ENCODE measurements at places on chromosomes 6 and 20. TPM values are rescaled to one million over a fixed set of nuclear protein-coding genes. Genes with fewer than 3 reads are reported as not detected.

Gene TCP11
- not detected for total RNA-seq

Gene DLK2
- total RNA-seq, result not detected

Gene TEAD3
- total RNA-seq, result 94.6 TPM

Gene C6orf132
- total RNA-seq, result 0.33 TPM

Gene ARHGAP40
- not detected for total RNA-seq

Gene C2
- 11.5 TPM for total RNA-seq

Gene UBE2C
- not detected for total RNA-seq

Gene PNISR
- 135 TPM for total RNA-seq

Gene ZNF311
- total RNA-seq, result 0.28 TPM

Gene PAQR8
- 12.2 TPM for total RNA-seq

Gene CD40
- 13.6 TPM for total RNA-seq

Gene CCN5
- total RNA-seq, result 48.7 TPM

Gene LINC00237
- not detected for total RNA-seq

Gene VSX1
- total RNA-seq, result not detected

Gene SSTR4
- total RNA-seq, result not detected

GRCh38 chr6:32148289-32149091, 3.2 kb downstream of the PRRT1 start:
- DNase-seq, result no peak

DNA sequence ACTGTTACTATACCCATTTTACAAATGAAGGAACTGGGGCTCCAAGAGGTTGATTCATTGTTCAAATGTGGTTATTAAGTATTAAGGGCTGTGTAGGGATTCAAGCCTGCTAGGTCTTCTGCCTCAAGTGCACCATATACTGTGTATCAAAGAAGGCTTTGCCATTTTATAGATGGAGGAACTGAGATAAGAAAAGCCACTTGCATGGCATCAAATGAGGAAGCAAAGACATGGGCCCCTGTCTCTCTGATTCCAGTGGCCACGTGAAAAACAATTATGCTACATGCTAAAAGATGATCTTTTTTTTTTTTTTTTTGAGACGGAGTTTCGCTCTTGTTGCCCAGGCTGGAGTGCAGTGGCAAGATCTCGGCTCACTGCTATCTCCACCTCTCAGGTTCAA, 67.0 kb downstream of the TMEM200A start:
- DNase-seq, result no peak

- DNase-seq, result no peak
Measured at GRCh38 chr20:33926425-33926824, 67.3 kb upstream of the RALY start.

GRCh38 chr6:117561128-117561527, 41.2 kb downstream of the GOPC start:
- DNase-seq, result no peak

- no peak for DNase-seq
Measured at GRCh38 chr20:45320948-45321595, 13.0 kb upstream of the MATN4 start.

DNA sequence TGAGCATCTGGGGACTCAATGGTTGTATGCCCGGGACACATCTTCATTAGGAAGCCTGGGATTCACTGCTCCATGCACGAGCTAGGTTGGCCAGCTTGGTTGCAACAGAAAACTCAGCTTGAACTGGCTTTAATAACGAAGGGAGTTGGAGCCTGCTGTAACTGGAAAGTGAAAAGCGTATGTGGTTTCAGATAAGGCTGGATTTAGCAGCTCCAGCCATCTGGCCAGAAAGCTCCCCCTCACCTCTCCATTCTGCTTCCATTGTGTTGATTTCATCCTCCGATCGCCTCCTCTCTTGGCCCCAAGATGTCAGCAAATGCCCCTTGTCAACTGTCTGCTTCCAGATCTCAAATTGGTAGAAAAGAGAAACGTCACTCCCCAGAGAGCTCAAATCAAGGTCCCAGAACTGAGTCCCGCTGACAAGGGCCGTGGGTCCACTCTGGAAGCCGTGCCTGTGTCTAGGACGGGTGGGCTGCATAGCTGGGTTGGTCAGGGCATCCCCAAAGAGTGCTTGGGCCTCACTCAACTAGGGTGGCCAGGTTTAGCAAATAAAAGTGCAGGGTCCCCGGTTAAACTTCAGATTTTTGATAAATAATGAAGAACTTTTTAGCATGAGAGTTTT, 117.0 kb upstream of the PMEPA1 start:
- no peak for DNase-seq

- DNase-seq, result no peak
Measured at GRCh38 chr20:33301192-33301930, 18.3 kb downstream of the BPIFB1 start.

- DNase-seq, result no peak
Measured at GRCh38 chr20:34362502-34363061, 491 bp upstream of the ITCH start.

DNA sequence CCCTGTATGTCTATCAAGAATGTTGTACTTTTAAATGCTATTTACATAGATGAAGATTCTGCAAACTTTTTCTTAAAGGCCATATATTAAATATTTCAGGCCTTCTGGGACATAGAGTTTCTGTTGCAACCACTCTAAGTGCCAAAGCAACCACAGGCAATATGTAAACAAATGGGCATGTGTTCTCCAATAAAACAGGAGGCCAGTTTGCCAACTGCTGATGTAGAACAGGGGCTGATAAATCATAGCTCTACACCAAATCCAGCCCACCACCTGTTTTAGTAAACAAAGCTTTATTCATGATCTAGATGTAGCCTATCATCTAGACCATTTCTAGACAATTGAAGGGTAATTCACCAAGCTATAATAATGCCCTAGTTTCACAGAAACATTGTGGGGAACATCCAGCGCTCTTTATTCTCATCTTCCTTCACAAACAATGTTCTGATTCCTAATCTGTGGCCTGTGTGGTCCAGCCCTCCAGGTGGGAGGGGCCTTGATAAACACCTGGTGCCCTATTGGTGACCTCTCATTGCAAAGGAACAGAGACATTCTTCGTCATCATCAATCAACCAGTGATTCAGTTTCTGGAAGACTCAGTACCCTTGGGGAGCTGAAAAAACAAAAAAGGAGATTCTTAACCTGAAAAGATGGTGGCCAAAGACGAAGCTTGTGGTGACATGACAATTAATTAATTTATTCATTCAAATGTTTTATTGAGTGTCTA, 80.2 kb downstream of the PREP start:
- no peak for DNase-seq

GRCh38 chr6:100153636-100154275, 159.7 kb upstream of the MCHR2 start:
- no peak for DNase-seq

- no peak for DNase-seq
Measured at GRCh38 chr20:41621421-41621820, 3.2 kb upstream of the CHD6 start.

DNA sequence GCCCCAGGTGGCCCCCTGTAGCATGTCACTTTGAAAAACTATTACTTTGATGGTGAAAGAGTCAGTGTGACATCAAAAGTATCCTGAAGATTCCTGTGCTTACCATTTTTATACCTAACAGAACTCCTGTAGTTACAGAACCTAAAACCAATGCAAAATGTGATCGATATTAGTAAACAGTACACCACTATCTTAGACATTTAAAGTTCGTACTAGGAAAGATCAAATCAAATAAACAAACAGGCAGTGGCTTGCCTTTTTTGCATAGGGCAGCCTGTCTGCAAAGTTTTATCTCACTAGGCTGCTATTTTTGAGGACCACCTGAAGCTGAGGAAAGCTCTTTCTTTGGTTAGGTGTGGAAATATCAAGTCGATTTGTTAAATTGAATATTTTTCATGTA, 944.0 kb upstream of the CITED2 start:
- DNase-seq, result no peak

DNA sequence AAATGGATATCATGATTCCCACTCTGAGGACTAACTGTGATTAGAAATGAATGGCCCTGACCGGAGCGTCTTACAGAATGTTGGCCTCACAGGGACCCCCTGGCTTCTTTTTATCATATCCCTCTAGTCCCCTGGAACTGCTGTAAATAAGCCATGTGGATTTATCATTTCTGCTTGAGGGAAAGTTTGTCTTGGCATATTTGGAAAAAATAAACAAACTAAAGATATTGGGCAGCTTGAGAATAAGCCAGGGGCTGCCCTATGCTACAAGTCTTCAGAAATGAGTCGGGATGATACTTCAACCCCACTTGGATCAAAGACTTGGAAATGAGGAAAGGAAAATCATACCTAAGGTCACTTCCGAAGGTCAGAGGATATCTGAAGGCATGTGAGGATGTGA, 179.1 kb downstream of the THBS2 start:
- DNase-seq, result no peak

- DNase-seq, result no peak
Measured at GRCh38 chr6:34120953-34121675, 24.8 kb downstream of the GRM4 start.

- peak; percentile 90 for DNase-seq
Measured at GRCh38 chr20:58892141-58892931, 39.8 kb downstream of the GNAS start.

- no peak for DNase-seq
Measured at GRCh38 chr6:145214570-145214969, 520.8 kb downstream of the EPM2A start.

- DNase-seq, result no peak
Measured at GRCh38 chr6:37724530-37725220, 27.0 kb upstream of the MDGA1 start.

DNA sequence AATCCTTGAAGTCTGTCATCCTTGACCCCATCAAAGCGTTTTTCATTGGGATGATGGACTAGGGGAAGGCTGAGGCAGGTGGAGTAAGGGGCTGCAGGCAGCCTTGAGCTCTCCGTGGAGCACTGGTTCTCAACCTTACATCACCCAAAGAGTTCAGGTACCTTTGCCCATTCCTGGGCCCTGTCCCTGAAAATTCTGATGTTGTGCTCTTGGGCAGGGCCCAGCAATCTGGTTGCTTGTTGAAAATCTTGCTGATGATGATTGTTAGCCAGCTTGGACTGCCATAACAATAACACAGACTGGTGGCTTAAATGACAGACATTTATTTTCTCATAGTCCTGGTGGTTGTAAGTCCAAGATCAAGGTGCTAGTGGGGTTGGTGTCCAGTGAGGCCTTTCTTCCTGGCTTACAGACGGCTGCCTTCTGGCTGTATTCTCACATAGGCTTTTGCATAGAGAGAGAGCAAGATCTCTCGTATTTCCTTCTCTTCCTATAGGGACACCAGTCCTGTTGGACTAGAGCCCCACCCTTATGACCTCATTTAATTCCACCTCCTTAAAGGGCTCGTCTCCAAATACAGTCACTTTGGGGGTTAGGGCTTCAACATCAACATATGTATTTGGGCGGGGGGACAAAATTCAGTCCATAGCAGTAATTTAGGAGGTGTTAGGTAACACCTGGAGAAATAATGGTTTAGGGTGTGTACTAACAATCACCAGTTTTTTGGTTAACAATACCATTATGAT, 104.9 kb downstream of the PLEKHG1 start:
- no peak for DNase-seq

DNA sequence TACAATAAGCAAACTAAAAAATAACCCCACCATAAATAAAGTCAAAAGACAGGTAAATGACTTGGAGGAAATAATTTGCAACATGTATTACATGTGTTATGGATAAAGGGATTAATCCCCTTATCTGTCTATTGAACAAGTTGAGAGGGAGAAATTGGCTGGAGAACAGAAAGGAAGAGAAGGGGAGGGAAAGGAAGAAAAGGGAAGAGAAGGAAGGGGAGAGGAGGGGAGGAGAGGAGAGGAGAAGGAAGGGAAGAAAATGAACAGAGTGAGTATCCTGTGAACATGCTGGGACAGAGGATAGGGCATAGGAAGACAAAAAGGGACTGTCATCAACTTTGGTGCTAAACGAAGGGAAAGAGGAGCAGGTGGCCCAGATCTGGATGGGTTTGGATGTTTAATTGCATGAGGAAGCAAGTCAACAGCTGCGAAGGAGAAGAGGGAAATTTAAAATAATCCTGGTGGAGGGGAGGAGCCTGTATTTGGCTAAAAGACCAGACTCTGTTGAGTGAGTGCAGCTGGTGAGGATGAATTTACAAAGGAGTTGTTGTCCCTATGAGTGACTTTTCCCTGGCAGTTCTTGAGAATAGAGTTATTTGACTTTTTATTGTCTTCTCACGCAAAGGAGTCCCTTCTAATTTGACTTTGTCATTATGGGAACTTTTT, 14.2 kb upstream of the SHLD1 start:
- DNase-seq, result no peak

DNA sequence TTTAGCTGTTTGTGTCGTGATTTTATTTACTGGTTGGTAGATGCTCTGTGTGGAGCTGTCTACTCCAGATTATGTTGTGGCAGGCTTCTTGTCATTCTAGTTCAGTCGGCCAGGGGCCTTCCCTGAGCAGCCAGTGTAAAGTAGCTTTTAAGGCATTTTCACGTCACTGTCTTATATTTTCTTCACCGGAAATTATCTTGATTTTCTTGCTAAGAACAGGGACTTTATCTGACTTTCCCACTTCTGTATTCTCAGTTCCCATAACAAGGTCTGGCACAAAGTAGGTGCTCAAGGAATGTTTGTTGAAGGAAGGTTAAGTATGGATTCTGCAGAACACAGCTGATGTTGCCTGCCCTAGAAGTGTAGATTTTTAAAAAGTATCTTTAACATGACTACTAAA, 868 bp downstream of the LTV1 start:
- DNase-seq, result no peak

GRCh38 chr6:115976321-115976870, 84.3 kb downstream of the FRK start:
- DNase-seq, result no peak

GRCh38 chr6:9937031-9937763, 477.7 kb downstream of the TFAP2A start:
- no peak for DNase-seq

- DNase-seq, result no peak
Measured at GRCh38 chr6:16840291-16840690, 79.0 kb upstream of the ATXN1 start.

GRCh38 chr6:121630716-121631115, 195.3 kb downstream of the GJA1 start:
- DNase-seq, result no peak

DNA sequence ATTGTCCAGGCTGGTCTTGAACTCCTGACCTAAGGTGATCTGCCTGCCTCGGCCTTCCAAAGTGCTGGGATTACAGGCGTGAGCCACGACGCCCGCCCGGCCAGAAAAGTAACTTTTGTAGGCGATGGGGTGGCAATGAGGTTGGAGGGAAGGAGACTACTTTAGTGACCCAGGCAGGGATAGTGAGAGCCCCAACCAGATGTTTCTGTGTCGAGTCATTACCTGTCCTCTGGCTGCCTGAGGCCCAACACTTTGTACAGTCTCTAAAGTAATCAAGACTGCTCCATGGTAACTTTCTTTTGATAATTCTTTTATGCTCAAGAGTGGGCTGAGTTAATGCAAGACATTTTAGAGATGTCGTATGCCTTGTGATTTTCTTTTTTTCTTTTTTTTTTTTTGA, 6.8 kb downstream of the SASH1 start:
- DNase-seq, result no peak

- no peak for DNase-seq
Measured at GRCh38 chr6:16035488-16036080, 93.3 kb upstream of the MYLIP start.

DNA sequence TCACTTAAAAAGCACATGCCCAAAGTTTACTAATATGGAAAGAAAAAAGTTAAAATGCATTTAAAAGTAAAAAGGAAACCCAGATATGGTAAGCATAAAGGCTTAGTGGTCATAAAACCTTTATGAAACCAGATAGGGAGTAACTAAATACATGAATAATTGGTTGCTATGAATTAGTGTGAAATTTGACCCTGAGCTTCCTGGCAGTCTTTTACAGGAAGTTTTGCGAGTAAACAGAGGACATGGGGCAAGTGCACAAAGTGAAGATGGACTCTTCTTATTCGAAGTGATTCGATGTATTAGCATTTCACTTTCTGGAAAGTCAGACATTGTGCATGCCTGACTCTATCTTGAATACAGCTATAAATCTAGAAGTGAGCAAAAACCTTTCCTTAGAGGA, 90.9 kb upstream of the MLIP start:
- no peak for DNase-seq
